NCI-H1048 (cell line): ENCODE measurements at places on chromosomes 2 and 18.

DNA sequence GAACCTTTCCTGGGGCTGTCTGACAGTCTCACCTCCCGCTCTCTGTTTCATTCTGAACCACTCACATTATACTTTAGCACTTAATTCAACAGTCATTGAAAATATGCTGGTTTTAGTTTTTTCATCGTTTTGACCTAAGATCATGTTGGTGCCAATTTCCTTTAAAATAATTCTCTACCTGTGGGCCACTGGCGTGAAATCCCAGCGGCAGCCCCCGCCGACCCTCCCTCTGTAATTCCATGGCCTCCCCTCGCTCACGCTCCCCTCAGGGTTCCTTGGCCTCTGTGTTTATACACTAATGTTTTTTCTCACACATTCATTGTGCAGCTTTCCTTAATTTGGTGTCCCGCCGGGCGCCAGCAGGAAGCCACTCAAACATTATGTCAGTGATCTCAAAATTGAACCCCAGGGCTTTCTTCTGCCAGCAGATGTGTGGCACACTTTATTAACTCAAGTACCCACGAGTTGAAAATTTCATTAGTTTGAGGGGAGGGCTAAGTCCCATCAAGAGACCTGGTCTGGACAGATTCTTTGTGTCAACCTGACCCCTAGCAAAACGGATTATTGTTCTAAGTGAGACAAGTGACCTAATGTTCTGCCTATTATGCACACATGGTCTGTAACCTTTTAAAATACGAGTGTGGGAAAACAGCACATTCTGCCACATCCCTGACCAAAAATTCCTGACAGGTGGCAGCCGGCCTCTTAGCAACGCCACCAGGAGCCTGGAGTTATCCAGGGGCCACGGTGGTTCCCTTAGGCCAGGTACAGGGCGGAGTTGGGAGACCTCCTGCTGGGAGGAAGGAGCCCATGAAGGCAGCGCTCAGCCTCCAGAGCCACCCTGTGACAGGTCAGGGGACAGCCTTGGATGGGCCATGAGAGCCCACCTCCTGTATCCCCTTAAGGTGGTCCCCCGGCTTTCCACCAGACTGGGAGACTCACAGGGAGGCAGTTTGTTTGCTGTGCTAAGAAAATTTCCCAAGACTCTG lies 53.1 kb downstream of the APOB start:
- DNase-seq: no peak

DNA sequence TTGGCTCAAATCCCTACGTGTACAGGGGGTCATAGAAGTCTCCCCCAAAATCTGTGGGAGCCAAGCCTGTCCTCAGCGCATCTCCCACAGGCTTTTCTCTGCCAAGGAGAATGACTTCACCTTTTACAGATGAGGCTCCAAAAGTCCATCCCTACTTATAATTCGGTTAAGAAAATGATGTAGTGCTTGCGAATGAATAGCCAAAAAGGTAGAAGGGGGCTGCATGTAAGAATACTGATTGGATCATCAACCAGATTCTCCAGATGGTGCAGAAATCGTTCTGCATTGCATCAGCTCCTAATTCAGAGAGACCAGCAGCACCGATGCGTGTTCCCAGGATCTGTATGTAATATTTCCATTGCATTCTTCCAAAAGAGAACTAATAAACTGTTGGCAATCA lies 91.9 kb downstream of the EPHA4 start:
- DNase-seq: no peak

- no peak for DNase-seq
Observed at GRCh38 chr2:241821460-241822263, 12.7 kb downstream of the NEU4 start.

DNA sequence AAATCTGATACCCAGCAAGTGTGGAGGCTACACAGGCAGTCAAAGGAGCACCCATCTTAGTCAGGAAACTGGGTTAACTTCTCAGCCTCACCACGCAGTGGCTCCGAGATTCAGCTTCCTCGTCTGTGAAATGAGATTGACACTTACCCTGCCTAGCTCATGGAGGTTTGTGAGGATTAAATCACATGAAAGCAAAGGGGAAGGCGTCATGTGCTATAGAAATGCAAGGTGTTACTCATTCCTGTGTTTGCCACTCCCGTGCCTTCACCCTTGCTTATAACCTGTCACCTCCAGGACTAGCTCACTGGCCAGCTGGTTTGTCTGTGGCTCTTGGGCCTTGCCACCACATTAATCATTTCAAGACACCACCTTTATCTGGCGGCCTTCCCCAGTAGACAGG lies 118.9 kb upstream of the FOSL2 start:
- DNase-seq: no peak

GRCh38 chr2:62309465-62310091 lies 113.7 kb downstream of the B3GNT2 start:
- DNase-seq: no peak

DNA sequence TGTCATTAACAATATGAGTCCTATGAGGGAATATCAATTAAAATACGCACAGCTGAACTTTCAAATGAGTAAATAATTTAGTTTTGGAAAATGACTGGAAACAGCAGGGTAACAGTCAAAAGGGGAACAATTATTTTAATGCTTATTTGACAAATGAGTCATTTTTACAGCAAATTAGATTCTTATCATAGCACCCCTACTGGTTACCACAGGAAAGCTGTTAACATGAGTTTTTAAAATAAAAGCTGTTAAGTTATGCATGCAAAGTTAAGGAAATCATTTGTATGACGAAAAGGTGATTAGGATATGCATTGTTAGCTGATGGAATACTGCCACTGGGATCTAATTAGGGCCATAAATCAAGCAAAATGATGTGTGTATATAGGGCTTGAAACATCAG lies 435.1 kb upstream of the MEIS1 start:
- DNase-seq: no peak

DNA sequence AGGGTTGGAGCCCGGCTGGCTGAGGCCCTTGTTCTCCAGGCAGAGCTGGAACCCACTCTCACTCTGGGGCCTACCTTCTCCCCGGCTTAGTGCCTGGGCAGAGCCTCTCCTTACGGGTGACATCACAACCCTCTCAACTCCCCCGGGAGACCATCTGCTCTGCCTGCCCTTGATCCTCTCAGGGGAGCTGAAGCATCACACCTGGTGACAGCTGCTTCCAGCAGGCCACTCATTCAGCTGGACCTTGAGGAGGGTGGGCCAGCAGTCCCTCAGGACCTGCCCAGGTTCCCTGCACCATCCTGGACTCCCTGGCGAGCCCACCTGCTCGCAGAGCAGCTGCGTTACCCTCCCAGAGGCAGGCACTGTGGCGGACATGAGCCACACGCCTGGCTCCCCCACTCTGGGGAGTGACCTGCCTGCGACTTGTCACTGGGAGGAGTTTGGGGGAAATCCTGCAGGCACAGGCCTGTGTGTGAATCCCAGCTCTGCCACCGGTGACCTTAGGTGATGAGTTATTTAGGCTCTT lies 13.1 kb downstream of the HS6ST1 start:
- no peak for DNase-seq

DNA sequence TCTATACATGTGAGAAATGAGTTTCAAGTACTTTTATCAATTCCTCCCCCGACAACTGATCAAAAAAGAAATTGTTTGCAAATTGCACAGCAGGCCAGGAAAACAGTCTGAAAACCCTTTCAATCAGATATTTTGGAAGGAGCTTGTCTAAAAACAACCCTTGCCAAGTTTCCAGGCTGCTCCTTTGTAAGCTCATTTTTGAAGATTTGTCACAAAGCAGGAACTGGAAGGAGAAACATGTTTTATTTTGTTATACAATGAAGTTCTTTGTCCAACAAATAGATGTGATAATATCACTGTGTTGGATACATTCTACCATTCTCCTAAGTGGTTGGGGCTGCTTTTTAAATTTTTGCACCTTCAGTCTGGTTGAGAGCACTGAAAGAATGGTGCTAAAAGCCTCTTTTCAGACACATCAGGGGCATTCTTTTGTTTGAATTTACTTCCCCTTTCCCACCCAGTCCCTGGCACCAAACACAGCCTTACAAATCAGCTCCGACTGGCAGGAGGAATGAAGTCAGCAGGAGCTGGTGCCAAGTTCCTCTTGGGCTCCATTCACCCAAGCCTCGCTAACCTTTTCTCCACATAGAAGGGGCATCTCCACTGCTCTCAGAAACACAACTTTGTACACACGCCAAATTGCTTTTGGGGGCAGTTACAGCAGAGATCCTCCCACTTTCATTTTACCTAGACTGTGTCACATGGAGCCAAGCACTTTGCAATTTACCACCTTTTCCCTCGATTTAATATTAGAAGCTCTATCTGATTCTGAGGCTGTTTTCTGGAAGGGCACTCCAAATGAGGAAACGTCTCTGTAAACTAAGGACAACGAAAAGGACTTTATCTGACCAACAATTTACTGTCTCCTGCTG lies 88.0 kb downstream of the C1D start:
- DNase-seq: no peak
